ENCODE measurements at places on chromosomes 4 and X. TPM values are rescaled to one million over a fixed set of nuclear protein-coding genes. Genes with fewer than 3 reads are reported as not detected.

GRCh38 chrX:31331928-31332327 lies 260.1 kb upstream of the FTHL17 start:
- no peak overlapping the region for H3K27ac ChIP-seq
- no peak overlapping the region for H3K4me3 ChIP-seq
- H3K27me3 ChIP-seq: no peaks in the 10 kb centered on the region
- H3K36me3 ChIP-seq: no peaks in the 10 kb centered on the region
- DNase-seq: no peak

The TLR10 gene
- 8.9 TPM for total RNA-seq

DNA sequence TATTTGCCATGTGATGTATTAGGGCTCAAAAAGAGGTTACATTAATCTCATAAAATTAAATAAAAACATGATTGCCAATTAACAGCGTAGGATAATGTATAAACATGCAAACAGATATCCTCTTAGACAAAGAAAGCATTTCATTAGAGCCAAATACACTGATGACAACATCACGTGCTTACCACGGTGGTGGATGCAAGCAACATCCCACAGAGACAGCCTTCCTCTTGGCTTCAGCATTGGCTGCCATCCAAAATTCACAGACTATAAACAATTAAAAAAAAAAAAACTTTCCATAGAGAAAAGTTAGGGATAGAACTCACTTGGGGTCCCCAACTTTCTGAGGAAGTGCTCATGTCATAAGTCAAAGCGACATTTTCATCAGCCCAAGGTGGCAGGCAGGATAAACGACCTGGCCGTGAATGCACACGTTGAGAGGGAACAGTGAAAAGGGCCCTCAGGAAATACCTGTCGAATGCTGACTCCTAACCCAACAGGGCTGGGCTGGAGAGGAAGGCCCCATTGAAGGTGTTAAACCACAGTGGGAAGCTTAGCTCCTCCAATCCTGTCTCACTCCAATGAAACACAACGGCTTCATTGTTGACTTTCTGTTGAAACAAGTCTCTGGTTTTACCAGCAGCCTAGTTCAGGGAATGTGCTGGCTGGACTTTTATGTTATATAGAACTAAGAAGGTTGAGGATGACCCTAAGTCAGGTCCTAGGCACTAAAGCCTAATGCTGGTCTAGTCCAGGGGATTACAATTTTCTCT lies 48.4 kb downstream of the IDS start:
- no peaks in the 10 kb centered on the region for H3K27me3 ChIP-seq
- DNase-seq: no peak
- H3K4me1 ChIP-seq: no peaks in the 10 kb centered on the region
- no peak overlapping the region for H3K27ac ChIP-seq
- H3K4me3 ChIP-seq: no peak overlapping the region

GRCh38 chr4:43456383-43456782 lies 563.9 kb downstream of the GRXCR1 start:
- H3K27me3 ChIP-seq: no peaks in the 10 kb centered on the region
- no peaks in the 10 kb centered on the region for H3K4me1 ChIP-seq
- H3K27ac ChIP-seq: no peak overlapping the region
- DNase-seq: no peak

DNA sequence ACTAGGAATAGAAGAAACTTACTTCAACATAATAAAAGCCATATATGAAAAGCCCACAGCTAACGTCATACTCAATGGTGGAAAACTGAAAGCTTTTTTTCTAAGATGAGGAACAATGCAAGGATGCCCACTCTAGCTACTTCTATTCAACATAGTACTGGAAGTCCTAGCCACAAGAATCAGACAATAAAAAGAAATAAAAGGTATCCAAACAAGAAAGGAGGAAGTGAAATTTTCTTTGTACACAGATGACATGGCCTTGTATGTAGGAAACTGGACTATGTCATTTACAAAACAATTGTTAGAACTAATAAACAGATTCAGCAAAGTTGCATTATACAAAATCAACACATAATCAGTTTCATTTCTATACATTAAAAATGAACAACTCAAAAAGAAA lies 25.5 kb upstream of the NXT2 start:
- H3K4me3 ChIP-seq: no peak overlapping the region
- no peak for DNase-seq
- H3K27me3 ChIP-seq: no peaks in the 10 kb centered on the region
- no peaks in the 10 kb centered on the region for H3K36me3 ChIP-seq

- no peaks in the 10 kb centered on the region for H3K4me1 ChIP-seq
- DNase-seq: peak; percentile 15
- H3K27ac ChIP-seq: no peak overlapping the region
- no peaks in the 10 kb centered on the region for H3K36me3 ChIP-seq
These were observed 28.0 kb downstream of the PDHA2 start for GRCh38 chr4:95867919-95868318.

- H3K27me3 ChIP-seq: no peaks in the 10 kb centered on the region
- H3K27ac ChIP-seq: no peak overlapping the region
- DNase-seq: no peak
- H3K4me3 ChIP-seq: no peak overlapping the region
These were observed 756.3 kb downstream of the CCSER1 start for GRCh38 chr4:90883519-90883918.

- no peak overlapping the region for H3K4me3 ChIP-seq
- H3K27me3 ChIP-seq: no peaks in the 10 kb centered on the region
- H3K27ac ChIP-seq: no peak overlapping the region
These were observed 1003.8 kb upstream of the INTU start for GRCh38 chr4:126628933-126629332.

The DSPP gene
- total RNA-seq: 0.05 TPM

The GRIA2 gene
- total RNA-seq: 0.38 TPM

GRCh38 chrX:109632906-109633504 lies 8.0 kb upstream of the KCNE5 start:
- H3K4me1 ChIP-seq: no peaks in the 10 kb centered on the region
- H3K4me3 ChIP-seq: no peak overlapping the region
- no peak overlapping the region for H3K27ac ChIP-seq
- H3K27me3 ChIP-seq: no peaks in the 10 kb centered on the region
- no peak for DNase-seq

- H3K27me3 ChIP-seq: no peaks in the 10 kb centered on the region
- H3K4me3 ChIP-seq: no peak overlapping the region
- H3K4me1 ChIP-seq: no peaks in the 10 kb centered on the region
These were observed 99.7 kb upstream of the SLC7A11 start for GRCh38 chr4:138341739-138342415.

DNA sequence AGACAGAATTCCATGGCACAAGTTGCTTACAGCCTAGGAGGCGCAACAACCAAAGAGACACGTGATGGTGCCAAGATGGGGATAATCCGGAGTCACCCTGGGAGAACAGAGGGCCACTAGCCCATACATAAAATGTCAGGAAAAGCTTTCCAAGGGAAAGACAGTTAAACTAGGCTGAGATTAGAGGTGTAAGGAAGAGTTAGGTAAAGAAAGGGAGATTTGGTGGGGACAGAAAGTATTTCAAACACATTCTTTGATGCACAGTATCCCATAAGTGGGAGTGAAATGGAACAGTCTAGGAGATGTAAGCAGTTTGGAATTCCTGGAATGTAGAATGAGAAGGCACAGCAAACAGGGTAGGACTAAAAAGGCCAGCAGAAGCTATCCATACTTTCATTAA lies 860.9 kb upstream of the LCORL start:
- no peaks in the 10 kb centered on the region for H3K4me1 ChIP-seq
- no peaks in the 10 kb centered on the region for H3K27me3 ChIP-seq
- H3K27ac ChIP-seq: no peak overlapping the region
- H3K4me3 ChIP-seq: no peak overlapping the region

The ASB9 gene
- total RNA-seq: 4.9 TPM
